ENCODE measurements at places on chromosomes 2 and 18.

- no peak for DNase-seq
These were observed 397.9 kb downstream of the NYAP2 start for GRCh38 chr2:225797394-225797793.

GRCh38 chr18:59593291-59593717, 103.9 kb downstream of the CCBE1 start:
- DNase-seq: peak; percentile 92

GRCh38 chr2:41941831-41942230, 106.0 kb upstream of the PKDCC start:
- DNase-seq: no peak

GRCh38 chr2:109382951-109383350, 230.8 kb downstream of the SEPTIN10 start:
- peak; percentile 84 for DNase-seq

GRCh38 chr2:16644221-16644925, 21.3 kb downstream of the CYRIA start:
- DNase-seq: no peak

GRCh38 chr2:95225658-95226057, 18.3 kb downstream of the ZNF892 start:
- DNase-seq: no peak

GRCh38 chr18:58579561-58580047, 49.3 kb downstream of the ALPK2 start:
- peak; percentile 98 for DNase-seq

GRCh38 chr2:65114921-65115320, 15.0 kb downstream of the RAB1A start:
- DNase-seq: no peak

GRCh38 chr18:58223717-58224424, 179.8 kb downstream of the NEDD4L start:
- peak; percentile 95 for DNase-seq

GRCh38 chr2:36737131-36737750, 40.7 kb downstream of the VIT start:
- DNase-seq: no peak

- DNase-seq: no peak
These were observed 105.3 kb downstream of the TSN start for GRCh38 chr2:121860758-121861227.

- DNase-seq: peak; percentile 90
These were observed 398.8 kb upstream of the TRIB2 start for GRCh38 chr2:12317814-12318426.

DNA sequence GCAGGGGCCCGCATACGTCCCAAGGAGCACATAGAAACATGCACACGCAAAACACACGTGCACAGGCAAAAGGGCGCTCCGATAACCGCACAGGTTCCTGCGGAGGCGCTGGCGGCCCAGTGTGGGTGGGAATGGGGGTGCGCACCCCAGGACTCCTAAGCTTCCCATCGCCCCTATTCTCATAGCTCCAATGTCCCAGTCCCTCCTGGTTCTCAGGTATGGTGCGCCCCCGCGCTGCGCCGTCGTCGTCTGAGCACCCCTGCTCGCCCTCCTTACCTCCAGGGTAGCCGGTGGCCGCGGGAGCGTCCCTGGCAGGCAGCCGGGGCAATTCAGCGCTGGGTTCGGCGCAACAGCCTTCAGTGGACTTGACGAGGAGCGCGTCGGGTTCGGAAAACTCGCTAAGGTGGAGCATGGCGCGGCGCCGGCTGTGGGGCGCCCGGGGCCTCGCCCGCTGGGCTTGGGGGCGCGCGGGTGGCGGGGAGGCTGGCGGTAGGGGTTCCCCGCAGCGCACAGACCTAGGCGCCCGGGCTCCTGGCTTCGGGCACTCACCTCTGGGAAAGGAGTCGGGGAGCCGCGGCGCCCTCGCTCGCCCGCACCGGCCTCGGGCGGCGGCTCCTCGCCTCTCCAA, 328 bp downstream of the EGR4 start:
- no peak for DNase-seq

- no peak for DNase-seq
These were observed 225.8 kb downstream of the ALPK2 start for GRCh38 chr18:58402951-58403702.

DNA sequence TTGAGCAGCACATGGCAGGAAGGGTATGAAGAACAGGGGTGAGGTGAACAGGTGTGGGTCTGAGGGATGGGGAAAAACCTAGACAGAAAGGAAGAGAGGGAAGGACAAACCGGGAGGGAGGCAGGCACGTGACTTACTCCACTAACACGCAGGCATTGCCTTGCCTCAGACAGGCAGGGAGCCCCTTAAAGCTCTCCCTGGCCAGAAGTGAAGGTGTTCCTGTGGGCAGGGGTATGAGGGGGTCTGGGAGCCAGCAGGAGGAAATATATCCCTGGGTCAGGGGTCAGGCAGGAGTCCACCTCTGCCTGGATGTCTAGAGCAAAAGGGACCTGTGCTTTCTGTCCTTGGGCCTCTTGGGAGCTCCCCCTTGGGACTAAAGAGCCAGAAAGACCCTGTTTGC, 135.3 kb upstream of the EPAS1 start:
- DNase-seq: no peak

GRCh38 chr18:31235856-31236255, 73.2 kb upstream of the DSC1 start:
- DNase-seq: no peak

GRCh38 chr2:269356-270030, 4.7 kb downstream of the ACP1 start:
- DNase-seq: no peak

GRCh38 chr2:157326698-157327097, 1.1 kb upstream of the ERMN start:
- no peak for DNase-seq

DNA sequence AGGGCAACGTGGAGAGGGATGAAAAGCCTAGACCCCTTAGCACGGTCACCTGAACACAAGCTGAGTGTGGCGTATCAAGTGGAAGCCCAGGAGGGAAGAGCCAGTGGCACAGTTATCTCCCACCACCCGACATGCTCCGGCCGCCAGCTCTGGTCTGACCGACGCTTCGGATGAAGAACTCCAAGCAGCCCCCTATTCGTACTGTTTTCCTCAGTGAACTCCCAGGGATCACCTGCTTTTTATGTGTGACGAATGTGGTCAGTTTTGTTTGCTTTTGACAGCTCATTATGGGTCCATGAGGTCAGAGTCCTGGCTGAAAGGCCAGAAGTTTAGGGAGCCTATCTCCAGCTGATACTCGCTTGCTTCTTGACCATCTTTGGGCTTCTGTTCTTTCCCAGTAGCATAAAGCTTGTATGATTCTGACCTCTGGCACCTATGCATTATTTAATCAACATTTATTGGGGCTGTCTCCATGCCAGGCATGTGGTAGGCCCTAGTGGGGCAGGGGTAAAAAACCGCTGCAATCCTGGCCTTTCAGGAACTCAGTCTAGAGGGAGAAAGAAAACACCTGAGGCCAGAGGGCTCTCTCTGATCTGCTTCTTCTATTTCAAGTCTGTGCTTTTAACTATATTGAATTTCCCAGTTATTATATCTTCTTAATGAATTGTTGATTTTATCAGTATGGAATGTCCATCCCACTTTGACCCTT, 33.0 kb upstream of the MRPL33 start:
- no peak for DNase-seq

DNA sequence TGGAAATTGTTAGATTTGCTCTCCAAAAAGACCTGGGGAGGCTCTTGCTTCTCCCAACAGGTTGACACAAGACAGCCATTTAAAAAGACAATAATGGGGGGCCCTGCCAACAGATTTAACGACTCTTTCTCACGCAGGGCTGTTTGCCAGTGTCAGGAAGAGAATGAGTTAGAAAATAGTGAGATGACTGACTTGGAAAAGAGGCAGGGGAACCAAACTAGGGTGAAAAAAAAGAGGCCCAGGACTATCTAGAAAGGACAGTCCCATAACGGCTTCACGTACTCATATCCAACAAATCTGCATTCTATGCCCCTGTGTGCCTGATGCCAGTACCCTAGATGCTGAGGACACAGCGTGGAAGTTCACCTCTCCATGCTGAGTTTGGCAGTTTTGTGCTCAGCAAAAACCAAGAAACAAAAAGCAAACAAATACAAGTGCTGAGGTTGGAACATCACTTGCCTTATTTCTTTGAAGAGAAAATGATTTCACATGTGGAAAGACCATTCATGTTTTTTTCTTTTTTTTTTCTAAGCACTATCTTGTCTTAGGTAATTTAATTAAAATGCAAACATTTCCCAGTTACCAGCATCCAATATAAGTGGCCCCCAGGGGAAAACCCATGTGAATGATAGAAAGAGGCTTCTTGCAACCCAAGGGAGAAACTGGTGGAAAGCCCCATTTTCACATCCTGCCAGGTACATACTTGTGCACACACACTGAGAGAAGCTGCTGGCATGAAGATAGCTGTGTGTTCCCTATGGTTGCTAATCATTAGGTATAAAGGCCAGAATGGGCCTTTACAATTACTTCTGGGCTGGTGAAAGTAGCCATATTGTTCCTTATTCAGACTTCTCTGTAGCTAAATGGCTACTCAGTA, 10.6 kb upstream of the WIPF1 start:
- no peak for DNase-seq

DNA sequence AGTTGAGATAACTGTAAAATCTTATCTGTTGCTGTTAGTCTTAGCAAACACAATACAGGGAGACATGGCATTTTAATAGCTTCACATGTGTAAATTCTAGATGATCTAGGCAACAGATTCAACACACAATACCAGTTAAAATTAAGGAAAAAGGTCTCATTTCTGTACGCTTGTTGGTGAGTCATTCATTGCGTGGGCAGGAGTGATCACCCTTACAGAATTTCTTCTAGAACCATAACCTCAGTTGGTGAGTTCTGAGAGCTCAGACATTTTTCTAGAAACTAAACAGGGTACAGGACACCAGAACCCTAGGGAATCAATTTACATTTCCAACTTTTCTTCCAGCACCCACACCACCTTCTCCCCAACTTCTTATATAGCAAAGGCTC, 81.9 kb downstream of the SLC8A1 start:
- peak; percentile 50 for DNase-seq

- peak; percentile 1 for DNase-seq
These were observed 129.9 kb upstream of the CHST9 start for GRCh38 chr18:27314996-27315395.

DNA sequence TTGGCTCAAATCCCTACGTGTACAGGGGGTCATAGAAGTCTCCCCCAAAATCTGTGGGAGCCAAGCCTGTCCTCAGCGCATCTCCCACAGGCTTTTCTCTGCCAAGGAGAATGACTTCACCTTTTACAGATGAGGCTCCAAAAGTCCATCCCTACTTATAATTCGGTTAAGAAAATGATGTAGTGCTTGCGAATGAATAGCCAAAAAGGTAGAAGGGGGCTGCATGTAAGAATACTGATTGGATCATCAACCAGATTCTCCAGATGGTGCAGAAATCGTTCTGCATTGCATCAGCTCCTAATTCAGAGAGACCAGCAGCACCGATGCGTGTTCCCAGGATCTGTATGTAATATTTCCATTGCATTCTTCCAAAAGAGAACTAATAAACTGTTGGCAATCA, 91.9 kb downstream of the EPHA4 start:
- DNase-seq: no peak

- peak; percentile 27 for DNase-seq
These were observed 192.2 kb upstream of the PXDN start for GRCh38 chr2:1936427-1936980.

DNA sequence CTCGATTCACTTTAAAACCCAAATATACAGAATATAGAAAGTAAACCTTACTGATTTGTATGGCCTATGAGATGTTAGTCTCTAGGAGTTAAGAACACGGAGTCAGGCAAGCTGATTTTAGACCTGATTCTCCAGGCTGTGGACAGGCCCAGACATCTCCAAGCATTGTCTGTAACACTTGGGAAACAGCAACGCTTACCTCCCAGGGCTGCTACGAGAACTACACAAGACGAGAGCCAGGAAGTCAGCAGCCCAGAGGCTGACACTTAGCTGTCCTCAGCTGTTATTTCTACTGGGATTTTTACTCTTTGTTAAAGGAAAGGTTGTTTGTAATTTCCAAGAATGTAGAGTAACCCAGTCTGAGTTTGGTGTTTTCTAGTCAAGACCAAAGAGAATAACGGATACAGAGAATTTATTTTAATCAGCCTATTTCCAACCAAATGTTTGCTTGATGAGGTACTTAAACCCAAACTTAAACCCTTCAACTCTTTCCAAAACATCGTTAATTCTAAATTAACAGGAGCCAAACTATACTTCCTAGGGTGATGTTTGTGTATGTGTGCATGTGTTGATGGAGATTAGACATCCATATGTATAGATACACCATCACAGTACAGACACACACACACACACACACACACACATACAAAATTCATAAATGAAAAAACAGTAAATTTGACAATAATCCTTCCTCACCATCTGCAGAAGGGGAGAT, 123.4 kb downstream of the LAMA1 start:
- DNase-seq: peak; percentile 7

- DNase-seq: no peak
These were observed 14.7 kb upstream of the EML6 start for GRCh38 chr2:54708584-54709335.

- DNase-seq: no peak
These were observed 31.7 kb downstream of the LRP2 start for GRCh38 chr2:169330555-169331198.

DNA sequence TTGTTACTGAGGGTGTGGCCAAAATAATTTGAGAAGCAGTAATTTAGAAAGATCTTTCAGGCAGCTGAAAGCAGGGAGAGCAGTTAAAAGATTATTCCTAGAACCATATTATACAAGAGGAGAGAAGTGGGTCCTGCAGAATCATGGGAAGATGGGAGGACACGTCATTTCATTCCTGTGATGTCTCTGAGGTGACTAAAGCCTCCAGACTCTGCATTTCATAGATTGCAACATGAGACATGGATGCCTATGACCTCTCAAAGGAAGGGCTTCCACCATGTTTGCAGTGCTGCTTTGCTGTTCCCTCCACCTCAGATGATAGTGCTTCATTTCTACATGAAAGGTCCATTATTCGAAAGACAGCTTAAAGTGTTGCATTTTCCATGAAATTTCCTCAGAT, 788.4 kb downstream of the TSN start:
- DNase-seq: peak; percentile 70

- DNase-seq: peak; percentile 43
These were observed 80.1 kb downstream of the PLA2R1 start for GRCh38 chr2:159982270-159982669.

DNA sequence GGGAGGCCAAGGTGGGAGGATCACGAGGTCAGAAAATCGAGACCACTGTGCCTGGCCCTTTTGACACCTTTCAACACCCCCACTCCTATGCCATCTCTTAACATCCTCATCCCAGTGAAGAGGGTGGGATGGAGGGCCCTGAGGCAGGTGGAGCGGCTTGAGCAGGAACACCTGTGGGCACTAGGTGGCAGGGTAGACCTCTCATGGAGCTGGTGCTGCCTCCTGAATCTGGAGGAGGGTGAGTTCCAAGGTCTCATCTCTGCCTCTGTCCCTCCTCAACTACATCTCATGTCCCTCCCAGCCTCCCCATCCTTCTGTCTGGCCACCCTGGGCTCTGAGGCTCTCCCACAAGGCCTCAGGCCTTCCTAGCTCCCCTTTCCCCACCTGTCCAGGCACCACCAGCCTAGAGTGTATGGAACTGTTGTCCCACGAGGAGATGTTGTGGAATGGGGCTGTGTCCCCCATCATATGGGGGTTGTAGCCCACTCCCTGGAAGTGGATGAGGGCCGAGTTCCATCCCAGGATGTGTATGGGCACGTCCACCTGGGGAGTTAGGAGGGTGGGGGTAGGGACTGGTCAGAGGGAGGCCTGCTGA, 17.0 kb upstream of the CRYBA2 start:
- DNase-seq: no peak

GRCh38 chr2:27863146-27863545, 27.0 kb downstream of the RBKS start:
- DNase-seq: no peak

GRCh38 chr2:1509271-1510065, 96.2 kb downstream of the TPO start:
- no peak for DNase-seq
